ENCODE measurements at places on chromosomes 2 and 18. TPM values are rescaled to one million over a fixed set of nuclear protein-coding genes. Genes with fewer than 3 reads are reported as not detected.
A peak's percentile ranks its signal among the peaks of the same experiment; 100 is the strongest.

Gene GPR35
- polyA plus RNA-seq: 10.1 TPM

Gene CENPA
- 5.5 TPM for polyA plus RNA-seq

DNA sequence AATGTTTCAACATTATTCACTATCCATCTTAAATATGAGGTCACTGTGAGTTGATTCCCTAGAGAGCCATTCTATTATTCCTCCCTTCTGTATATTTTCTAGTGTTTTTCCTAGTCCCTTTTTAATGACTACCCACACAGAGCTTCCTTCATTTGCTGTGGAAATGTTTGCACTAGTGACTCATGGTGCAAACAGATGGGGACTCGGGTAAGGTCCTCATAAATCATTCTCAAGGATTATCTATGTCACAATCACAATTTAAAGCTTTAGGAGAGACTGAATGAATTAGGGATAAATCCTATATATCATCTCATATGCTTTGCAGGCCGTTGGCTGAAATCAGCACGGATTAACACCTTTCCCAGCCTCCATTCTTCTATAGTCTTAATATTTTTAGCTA is 159.6 kb downstream of the DCC start:
- DNase-seq: peak; percentile 41
- H3K27me3 ChIP-seq: no peaks in the 10 kb centered on the region
- H3K27ac ChIP-seq: peak overlapping the region; percentile 75
- H3K36me3 ChIP-seq: no peaks in the 10 kb centered on the region

Gene GAD1
- polyA plus RNA-seq: 1.1 TPM

GRCh38 chr18:7987284-7987976 is 420.3 kb downstream of the PTPRM start:
- no peaks in the 10 kb centered on the region for H3K36me3 ChIP-seq
- no peaks in the 10 kb centered on the region for H3K4me1 ChIP-seq
- DNase-seq: no peak
- H3K27ac ChIP-seq: no peak overlapping the region
- H3K4me3 ChIP-seq: no peak overlapping the region

DNA sequence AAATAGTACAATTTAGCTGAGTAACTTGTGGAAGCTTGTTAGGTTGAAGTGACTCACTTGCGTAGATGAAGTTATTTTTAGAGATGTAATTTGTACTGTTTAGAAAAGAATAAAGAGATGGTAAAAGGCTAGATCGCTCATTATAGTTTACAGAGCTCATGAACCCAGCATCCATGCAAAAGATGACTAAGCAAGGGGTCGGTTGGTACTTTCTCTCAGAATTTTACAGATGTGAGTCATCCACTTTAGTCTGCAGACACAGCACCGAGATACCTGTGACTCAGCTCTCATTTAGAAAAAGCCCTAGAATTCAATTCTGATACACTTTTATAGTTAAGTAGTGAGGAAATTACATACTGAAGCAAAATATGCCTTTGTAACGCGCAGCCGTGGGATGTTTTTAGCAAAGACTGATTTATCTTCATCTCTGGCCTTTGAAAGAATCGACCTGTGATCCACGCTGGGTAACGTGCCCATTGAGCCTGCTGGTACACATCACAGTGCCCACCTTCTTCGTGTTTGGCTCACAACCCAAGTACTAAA is 116.5 kb upstream of the FOSL2 start:
- H3K4me3 ChIP-seq: no peak overlapping the region
- peak; percentile 82 for DNase-seq
